T-helper 1 cell (primary cell): ENCODE measurements at places on chromosomes 13 and 19.

DNA sequence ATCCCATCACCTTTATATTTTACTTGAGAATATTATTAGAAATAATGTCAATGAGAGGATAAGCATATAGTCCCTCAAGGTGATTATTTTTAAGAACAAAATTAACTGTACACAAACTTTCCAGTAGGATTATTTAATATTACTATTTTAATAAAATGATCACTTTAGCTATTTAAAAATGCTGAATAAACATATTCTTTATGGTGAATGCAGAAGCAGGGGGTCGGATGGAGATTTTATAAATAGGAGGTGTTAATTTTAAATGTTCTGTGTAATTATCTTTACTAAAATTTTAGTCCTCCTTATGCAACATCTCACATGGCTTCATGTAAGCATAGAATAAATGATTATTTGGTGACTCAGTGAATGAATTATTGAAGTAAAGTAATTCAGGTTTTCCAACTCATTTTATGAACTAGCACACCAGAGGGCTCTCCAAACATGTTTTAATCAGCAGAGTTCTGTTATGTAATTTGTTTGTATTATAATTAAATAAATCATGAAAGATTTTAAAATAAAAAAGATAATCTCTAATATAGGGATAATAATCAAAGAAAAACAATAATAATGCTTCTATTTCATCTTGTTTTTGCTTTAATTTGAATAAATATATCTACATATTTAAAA, 1635.2 kb downstream of the EFNB2 start:
- no peak for DNase-seq

DNA sequence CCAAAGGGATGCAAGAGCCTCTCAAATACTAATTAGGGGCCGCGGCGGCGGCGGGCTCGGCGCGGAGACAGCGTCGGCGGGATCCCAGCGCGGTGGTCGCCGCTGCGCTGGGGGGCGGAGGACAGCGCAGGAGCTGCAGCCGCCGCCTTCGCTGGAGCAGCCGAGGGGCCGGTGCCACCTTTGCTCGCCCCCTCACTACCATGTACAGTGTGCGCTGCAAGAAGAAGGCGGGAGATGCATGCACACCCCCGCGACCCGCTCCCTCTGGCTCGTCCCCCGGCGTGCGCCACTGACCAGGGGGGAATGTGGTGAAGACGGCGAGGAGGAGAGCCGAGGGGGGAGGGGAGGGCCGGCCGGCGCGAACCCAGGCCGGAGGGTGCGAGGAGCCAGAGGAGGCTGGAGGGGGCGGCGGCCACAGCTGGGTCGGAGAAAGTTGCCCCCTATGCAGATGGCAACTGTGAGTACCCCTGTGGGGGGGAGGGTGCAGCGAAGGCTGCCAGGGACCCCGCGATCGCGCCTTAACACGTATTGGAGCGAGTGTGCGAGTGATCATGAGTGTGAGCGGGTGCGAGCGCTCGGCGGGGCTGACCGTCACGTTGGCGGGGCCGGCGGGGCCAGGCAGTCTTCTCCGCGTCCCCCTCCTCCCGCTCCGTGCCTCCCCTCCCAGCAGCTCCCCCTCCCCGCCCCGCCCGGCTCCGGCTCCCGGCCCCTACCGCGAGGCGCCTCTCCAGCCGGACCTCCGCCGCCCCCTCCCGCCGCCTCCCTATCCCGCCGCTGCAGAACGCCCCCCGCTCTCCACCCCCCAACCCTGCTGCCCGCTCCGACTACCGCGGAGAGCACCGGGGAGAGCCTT, 808 bp downstream of the SLITRK5 start:
- DNase-seq, result no peak

DNA sequence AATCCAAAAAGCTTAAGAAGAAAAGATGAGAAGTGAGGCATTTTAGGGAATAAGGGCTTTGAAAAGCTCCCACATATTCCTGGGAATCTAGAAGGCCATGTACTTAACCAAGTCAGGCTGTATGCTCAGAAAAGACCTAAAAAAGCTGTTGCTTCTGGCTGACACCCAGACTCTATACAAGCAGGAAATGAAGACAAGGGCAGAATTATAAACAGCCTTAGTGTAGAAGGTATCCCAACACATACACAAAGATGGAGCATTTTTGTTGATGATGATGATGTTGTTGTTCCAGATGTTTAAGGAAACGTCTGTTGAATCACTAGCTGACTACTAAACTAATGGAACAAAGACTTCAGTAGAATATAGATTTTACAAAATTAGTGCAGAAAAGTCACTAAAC, 26.1 kb upstream of the N4BP2L1 start:
- DNase-seq, result no peak

- DNase-seq, result peak; percentile 15
Observed at GRCh38 chr13:102399791-102400674, 1.8 kb downstream of the FGF14 start.

- DNase-seq, result no peak
Observed at GRCh38 chr13:59343993-59344822, 819.5 kb downstream of the DIAPH3 start.

DNA sequence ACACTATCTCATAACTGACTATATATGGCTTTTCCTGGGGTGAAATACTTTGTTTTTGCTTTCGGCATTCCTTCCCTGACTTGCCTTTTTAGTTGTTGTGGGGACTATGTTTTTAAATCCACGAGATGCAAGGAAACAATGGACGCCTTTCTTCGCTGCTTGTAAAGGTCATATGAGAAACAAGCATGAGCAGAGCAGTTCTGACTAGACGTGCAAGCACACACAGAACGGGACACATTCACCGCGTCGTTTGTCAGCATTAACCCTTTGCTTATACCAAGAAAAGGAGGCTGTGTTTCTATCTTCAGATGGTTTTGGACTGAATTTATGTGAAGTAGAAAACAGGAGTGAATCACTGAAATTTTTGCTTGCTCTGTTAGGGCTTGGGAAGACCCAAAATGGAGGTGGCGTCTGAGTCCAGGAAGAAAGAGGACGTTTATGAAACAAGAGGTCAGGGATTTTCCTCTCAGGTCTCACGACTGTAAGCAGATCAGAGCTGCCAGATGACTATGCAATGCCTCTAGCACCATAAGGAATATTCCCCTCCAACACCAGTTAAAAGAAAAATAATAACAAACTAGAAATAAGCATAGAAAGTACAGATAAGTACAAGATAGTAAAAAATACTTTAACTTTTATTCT, 358.9 kb downstream of the DLEU7 start:
- DNase-seq, result no peak

DNA sequence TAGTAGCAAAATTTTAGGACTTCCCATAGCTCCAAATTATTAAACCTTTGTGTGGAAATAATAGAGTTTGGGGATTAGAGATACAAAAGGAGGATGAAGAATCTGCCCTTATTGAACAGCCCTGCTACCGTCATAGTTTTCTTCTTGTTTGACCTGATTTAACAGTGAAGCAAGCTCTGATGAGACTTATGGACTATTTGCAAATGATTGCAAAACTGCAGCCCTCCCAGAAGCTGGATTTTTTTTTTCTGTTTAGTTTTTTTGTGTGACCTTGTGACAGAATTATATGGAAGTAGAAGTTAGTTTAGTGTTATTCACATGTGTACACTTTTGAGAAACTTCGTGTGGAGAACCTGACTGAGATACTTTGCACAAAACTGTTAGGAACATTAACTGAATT, 267.8 kb downstream of the KCNRG start:
- DNase-seq, result no peak

DNA sequence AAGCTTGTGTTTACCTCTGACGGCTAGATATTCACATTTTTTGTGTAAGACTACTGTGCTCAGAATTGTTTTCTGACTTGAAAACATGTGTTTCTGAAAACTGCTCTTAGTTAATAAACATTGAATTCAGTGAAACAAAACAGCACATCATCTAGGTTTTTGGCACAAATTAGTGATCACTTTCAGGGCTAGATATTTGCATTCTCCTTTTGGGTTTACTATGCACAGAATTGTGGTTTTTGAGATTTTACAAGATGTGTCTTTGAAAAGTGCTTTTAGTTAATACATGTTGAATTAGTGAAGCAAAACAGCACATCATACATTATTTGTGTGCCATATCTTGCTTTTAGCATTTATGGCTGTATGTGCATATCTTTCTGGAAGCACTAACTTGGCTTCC, 8.2 kb upstream of the PARP4 start:
- DNase-seq, result no peak

GRCh38 chr13:65091031-65091430, 2139.1 kb downstream of the PCDH9 start:
- DNase-seq, result no peak

DNA sequence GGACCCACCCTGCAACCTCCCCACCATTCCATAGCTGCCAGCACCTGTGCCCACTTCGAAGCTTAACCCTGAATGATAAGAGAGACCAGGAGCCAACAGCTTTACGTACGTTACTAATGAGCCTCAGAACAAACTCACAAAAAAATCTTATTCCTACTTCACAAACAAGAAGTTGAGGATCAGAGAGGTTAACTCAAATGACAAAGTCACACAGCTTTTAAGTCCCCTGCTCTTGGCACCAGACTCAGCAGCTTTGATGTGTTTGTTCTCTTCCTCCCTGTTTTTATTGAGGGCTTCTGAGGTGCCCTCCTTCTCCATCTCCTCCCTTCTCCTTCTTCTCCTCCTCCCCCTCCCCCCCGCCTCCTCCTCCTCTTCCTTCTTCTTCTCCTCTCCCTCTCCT, 115.4 kb downstream of the ZDHHC20 start:
- DNase-seq, result no peak

GRCh38 chr19:30280018-30280417, 92.2 kb upstream of the ZNF536 start:
- DNase-seq, result no peak

DNA sequence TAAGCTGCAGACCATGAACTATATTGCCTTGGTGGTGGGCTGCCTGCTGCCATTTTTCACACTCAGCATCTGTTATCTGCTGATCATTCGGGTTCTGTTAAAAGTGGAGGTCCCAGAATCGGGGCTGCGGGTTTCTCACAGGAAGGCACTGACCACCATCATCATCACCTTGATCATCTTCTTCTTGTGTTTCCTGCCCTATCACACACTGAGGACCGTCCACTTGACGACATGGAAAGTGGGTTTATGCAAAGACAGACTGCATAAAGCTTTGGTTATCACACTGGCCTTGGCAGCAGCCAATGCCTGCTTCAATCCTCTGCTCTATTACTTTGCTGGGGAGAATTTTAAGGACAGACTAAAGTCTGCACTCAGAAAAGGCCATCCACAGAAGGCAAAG, 53.7 kb downstream of the CYSLTR2 start:
- DNase-seq, result no peak
